ENCODE measurements at places on chromosomes 6 and 20. TPM values are rescaled to one million over a fixed set of nuclear protein-coding genes. Genes with fewer than 3 reads are reported as not detected.

Gene RBPJL
- total RNA-seq = not detected

Gene TGM2
- 85.5 TPM for total RNA-seq

Gene SLC9A8
- 5.0 TPM for total RNA-seq

Gene TRIM15
- not detected for total RNA-seq

Gene ARG1
- not detected for total RNA-seq

Gene CMTR1
- 26.2 TPM for total RNA-seq

Gene PNLDC1
- not detected for total RNA-seq

Gene LY6G5B
- total RNA-seq = 1.1 TPM

Gene LBP
- total RNA-seq = not detected

Gene NT5E
- total RNA-seq = 55.4 TPM

Gene SLC16A10
- total RNA-seq = not detected

Gene TREML2
- total RNA-seq = not detected

Gene ZSWIM3
- total RNA-seq = 6.1 TPM

Gene CLPSL1
- not detected for total RNA-seq

Gene MRAP2
- 0.49 TPM for total RNA-seq

Gene SRSF6
- total RNA-seq = 62.6 TPM

Gene HTR1B
- total RNA-seq = 0.49 TPM

Data from cardiac atrium fibroblast (primary cell).